ENCODE measurements at places on chromosomes 11 and 22.
A peak's percentile ranks its signal among the peaks of the same experiment; 100 is the strongest.

DNA sequence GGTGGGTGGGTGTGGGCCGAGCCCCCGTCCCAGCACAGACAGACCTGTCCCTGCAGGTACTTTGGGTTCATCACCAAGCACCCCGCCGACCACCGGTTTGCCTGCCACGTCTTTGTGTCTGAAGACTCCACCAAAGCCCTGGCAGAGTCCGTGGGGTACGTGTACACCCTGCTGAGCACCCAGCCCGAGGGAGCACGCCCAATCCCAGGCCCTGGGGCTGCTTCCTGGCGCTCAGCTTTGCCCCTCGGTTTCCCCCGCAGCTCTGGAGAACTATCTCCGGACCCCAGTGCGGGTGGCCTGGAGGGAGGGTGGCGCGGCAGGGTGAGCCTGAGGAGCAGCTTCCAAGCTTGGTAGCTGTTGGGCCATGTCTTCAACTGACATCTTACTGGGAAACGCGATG is 2.0 kb downstream of the FREY1 start:
- DNase-seq: no peak

GRCh38 chr22:42300259-42301076 is 30.0 kb upstream of the TCF20 start:
- no peak for DNase-seq

- DNase-seq: no peak
Measured at GRCh38 chr11:134001596-134001995, 44.8 kb upstream of the IGSF9B start.

- no peak for DNase-seq
Measured at GRCh38 chr11:64877390-64878222, 815 bp downstream of the EHD1 start.

DNA sequence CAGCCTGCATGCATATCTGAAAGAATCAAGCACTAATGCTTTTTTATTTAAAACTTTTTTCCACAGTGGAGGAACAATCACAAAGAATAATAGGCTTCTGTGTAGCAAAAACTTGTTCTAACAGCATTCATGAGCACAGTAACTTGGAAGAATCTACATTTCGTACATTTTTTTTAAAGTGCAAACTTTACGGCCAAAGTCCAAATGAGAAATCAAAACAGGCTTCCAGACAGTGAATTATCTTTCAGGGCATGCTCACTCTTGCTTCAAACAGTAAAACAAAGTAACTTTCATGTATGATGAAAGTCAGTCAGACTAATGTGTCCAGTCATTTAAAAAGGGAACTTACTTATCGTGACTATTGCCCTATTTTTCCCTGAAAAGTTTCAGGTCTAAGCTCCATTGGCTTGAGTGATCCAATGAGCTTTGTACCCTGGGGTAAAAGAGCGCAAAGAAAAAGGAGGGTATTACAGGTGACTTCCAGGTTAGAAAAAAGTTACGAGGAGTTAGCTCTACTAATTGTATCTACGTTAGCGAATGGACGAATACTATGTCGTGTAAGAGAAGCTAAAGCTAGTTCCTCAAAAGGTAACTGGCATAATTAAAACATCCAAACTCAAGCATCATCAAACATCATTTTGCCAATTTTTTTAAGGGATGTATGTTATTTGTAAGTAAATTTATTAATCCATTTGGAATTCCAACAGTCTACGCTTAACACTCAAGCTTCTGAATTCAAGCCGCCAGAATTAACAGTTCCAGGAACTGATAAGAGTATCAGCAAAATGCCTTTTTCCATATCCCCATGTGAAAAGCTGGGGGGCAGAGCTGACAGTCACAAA is 1.7 kb downstream of the PICALM start:
- no peak for DNase-seq

- no peak for DNase-seq
Measured at GRCh38 chr11:68678031-68678441, 6.3 kb upstream of the GAL start.

- no peak for DNase-seq
Measured at GRCh38 chr11:120527111-120527761, 15.7 kb downstream of the GRIK4 start.

GRCh38 chr11:8870411-8871170 is 40.4 kb upstream of the AKIP1 start:
- DNase-seq: peak; percentile 64
